ENCODE measurements at places on chromosomes 16 and 17.

DNA sequence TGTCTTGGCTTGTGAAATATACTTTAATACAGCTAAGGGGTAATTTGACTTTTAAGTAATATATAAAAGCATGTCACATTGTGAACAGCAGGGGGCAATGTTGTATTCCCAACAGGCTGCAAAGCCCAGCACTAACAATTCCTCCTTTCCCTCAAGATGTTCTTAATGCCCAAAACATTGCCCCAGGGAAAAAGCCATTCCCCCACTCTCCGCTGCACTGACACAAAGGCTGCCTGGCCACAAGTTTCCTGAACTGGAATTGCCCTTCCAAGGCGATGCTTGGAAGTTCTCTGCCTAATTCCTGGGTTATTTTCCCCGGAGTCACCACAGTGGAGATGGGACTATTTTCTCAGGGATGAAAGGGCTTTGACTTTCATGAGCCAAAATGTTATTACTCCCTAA, 27.2 kb downstream of the CLEC16A start:
- DNase-seq: no peak

DNA sequence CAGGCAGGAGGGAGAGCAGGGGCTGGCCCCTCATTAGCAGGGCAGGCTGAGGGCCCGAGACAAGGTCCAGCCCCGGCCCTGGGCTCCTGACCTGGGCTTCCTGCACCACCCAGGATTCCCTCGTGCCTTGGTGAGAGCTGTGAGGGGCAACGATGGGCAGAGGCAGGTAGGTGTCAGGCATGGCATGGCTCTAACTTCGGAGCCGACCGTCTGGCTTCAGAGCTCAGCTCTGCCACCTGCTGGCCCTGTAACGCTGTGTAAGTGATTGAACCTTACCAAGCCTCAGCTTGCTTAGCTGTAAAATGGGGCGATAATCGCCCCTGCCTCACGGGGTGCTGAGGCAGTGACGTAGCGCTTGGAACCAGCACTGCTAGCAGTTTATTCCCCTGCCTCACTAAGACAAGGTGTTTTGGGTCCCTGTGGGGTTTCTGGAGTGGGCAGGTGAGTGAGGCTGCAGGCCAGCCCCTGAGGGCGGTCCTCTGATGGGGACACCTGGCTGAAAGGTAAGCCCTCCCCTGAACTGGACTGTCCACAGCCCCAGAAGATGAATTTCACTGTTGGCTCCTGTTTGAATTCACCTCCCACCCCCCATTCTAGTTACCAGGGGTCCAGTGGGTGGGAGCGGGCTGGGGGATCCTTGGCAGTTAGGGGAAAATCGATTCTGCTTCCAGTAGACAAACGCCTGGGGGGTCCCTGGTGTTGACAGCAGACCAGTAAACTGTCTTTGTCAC, 184.8 kb upstream of the GSE1 start:
- DNase-seq: no peak

DNA sequence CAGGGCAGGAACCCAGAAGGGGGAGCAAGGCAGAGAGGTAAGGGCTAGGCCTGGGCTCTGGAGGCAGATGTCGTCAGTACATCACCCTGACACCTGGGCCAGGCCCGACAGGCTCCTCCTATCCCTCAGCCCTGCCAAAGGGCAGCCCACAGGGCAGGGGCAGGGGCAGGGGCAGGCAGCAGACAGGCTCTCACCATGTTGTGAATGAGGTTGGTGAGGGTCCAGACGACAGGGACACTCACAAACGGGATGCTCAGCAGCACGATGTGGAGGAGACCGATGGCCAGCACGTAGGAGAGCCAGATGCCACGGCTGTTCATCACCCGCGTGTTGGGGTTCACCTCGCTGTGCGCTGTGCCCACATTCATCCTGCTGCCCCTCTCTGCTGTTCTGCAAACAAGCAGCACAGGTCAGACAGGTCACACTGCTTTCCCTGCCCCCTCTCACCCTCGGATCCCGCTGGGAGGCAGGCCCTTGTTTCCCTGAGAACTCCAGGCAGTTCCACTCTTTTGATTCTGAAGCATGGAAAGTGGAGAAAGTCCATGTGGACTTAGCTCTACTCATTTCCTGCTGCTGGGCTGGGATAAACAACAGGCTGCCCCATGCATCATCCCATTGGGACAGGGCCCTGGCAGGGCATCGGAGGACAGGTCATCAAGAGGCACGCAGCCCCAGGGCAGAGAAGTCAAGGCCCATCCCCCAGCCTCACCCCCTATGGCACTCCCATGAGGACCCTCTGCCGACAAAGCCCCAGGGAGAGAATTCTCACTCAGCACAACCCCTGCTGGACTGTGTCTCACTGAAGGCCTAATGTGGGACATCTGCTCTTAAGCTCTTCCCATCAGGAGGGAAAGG, 3.3 kb downstream of the ORMDL3 start:
- no peak for DNase-seq

DNA sequence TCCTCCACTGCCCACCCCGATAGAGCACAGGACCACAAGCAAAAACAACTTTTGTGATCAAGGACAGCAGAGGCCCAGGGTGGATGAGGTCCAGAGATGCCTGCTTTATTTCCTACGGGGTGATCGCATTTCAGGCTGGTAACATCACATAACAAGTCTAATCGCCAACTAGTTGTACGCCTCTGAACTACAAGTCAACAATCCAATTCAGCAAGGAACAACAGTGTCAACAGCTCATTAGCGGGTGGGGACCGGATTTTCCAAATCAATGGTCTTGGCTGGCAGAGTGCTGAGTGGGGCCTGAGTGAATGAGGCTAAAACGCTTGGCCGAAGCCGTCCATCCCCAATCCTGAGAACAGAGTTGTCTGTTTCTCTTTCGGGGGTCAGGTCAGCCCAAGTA, 17.1 kb downstream of the MRM3 start:
- DNase-seq: no peak

Measured in HS-27A (cell line).